Activated T-helper 2 cell treated with anti-CD3 and anti-CD28 coated beads, Interferon-gamma antibody, Interleukin-2, Interleukin-4, amounts not matched to agents 10 μg/mL and 5 μg/mL and 100 μg/mL, durations not matched to agents 14 hours and 24 hours and 36 hours (primary cell): ENCODE measurements at places on chromosomes 12 and 14. TPM values are rescaled to one million over a fixed set of nuclear protein-coding genes. Genes with fewer than 3 reads are reported as not detected.
A peak's percentile ranks its signal among the peaks of the same experiment; 100 is the strongest.

GRCh38 chr12:56631790-56632700, 1.9 kb upstream of the BAZ2A start:
- H3K36me3 ChIP-seq = peaks cover 19% of the 10 kb centered on the region
- H3K4me1 ChIP-seq = peaks cover 62% of the 10 kb centered on the region
- DNase-seq = peak; percentile 62
- H3K27me3 ChIP-seq = no peaks in the 10 kb centered on the region
- peak overlapping the region; percentile 79 for H3K27ac ChIP-seq

- H3K27me3 ChIP-seq = no peaks in the 10 kb centered on the region
- no peak for DNase-seq
- H3K36me3 ChIP-seq = no peaks in the 10 kb centered on the region
- H3K4me1 ChIP-seq = no peaks in the 10 kb centered on the region
These were observed 111.0 kb downstream of the BICD1 start for GRCh38 chr12:32217354-32218310.

DNA sequence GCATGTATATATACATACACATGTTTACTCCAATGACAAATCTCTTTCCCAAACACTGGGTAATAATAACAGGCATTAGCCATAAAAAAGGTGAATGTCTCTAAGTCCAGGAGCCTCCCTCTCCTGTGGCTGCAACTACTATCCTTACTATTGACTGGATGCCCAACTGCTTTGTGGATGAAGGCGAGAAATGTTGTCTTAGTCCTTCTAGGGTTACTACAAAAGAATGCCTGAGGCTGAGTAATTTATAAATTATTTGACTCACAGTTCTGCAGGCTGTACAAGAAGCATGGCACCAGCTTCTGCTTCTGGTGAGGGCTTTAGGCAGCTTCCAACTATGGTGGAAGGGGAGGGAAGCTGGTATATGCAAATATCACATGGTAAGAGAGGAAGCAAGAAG, 366.0 kb upstream of the DDHD1 start:
- H3K27me3 ChIP-seq = no peaks in the 10 kb centered on the region
- no peaks in the 10 kb centered on the region for H3K36me3 ChIP-seq
- H3K4me1 ChIP-seq = peaks cover 30% of the 10 kb centered on the region

GRCh38 chr12:93116632-93117031, 187.5 kb upstream of the EEA1 start:
- H3K27me3 ChIP-seq = no peaks in the 10 kb centered on the region
- H3K4me3 ChIP-seq = no peak overlapping the region

- H3K4me1 ChIP-seq = peaks cover 29% of the 10 kb centered on the region
- peaks cover 42% of the 10 kb centered on the region for H3K36me3 ChIP-seq
- H3K27ac ChIP-seq = peak overlapping the region; percentile 79
- no peaks in the 10 kb centered on the region for H3K27me3 ChIP-seq
- no peak for DNase-seq
- peak overlapping the region; percentile 52 for H3K4me3 ChIP-seq
These were observed 20.5 kb downstream of the CBX5 start for GRCh38 chr12:54259194-54260011.

GRCh38 chr12:27524839-27525753, 1.1 kb downstream of the PPFIBP1 start:
- H3K4me1 ChIP-seq = peaks cover 25% of the 10 kb centered on the region
- peak overlapping the region; percentile 32 for H3K27ac ChIP-seq
- DNase-seq = no peak
- peaks cover 15% of the 10 kb centered on the region for H3K36me3 ChIP-seq

DNA sequence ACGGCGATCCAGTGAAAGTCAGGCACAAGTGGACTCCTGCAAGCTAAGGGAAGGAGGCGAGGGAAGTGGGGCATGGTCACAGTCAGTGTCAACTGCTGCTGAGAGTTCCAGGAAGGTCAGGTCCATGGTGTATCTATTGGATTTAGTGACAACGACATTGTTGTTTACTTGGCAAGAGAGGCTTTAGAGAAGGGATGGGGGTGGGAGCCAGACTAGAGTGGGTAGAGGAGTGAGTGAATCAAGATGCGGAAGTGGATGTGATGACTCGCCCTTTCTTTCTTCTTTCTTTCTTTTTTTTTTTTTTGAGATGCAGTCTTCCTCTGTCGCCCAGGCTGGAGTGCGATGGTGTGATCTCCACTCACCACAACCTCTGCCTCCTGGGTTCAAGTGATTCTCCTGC, 12.5 kb downstream of the P2RX7 start:
- H3K27me3 ChIP-seq = no peaks in the 10 kb centered on the region
- no peak overlapping the region for H3K4me3 ChIP-seq
- peaks cover 48% of the 10 kb centered on the region for H3K36me3 ChIP-seq
- DNase-seq = no peak
- peaks cover 29% of the 10 kb centered on the region for H3K4me1 ChIP-seq

- peaks cover 42% of the 10 kb centered on the region for H3K4me1 ChIP-seq
- DNase-seq = peak; percentile 61
- peak overlapping the region; percentile 89 for H3K27ac ChIP-seq
These were observed 1.2 kb upstream of the RAN start for GRCh38 chr12:130870442-130871285.

GRCh38 chr14:22919601-22919921, 612 bp upstream of the RBM23 start:
- DNase-seq = no peak
- H3K27ac ChIP-seq = peak overlapping the region; percentile 100
- H3K4me1 ChIP-seq = peaks cover 29% of the 10 kb centered on the region
- peak overlapping the region; percentile 94 for H3K4me3 ChIP-seq
- H3K27me3 ChIP-seq = no peaks in the 10 kb centered on the region
- H3K36me3 ChIP-seq = peaks cover 75% of the 10 kb centered on the region

GRCh38 chr12:90061809-90062208, 353.2 kb upstream of the ATP2B1 start:
- H3K36me3 ChIP-seq = no peaks in the 10 kb centered on the region
- H3K27me3 ChIP-seq = no peaks in the 10 kb centered on the region
- H3K27ac ChIP-seq = no peak overlapping the region
- H3K4me1 ChIP-seq = peaks cover 2% of the 10 kb centered on the region

GRCh38 chr14:66652525-66653106, 144.7 kb downstream of the GPHN start:
- no peak for DNase-seq
- no peaks in the 10 kb centered on the region for H3K27me3 ChIP-seq
- no peak overlapping the region for H3K4me3 ChIP-seq
- H3K4me1 ChIP-seq = peaks cover 15% of the 10 kb centered on the region

DNA sequence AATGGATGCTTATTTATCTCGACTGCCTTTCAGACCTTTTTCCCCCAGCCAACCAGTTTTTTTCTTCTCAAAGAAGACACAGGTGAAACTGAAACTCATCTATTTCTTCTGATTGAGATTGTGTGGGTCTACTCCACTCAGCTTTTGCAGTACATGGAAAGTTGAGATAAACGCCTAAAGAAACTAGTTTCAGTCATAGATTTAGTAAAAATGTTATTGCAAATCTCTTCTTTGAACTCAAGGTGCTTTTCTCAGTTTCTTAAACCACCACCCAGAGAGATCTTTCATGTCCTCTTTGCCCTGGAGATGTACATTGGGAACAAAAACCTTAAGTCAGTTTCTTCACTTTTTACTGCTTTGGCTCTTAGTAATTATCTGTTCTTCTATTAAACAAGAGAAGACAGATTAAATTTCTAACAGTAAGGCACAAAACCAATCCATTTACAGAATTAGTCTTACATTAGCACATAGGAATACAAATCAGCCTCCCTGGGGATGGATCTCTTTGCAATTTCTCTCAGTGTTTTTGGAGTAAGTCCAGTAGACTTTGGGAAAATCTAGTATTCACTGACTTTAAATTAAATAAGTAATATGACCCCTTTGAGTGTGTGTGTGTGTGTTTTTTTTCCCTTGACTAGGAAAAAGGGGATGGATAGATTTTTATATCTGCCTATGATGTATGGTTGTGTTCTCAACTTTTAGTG, 11.6 kb downstream of the FBXW8 start:
- H3K4me1 ChIP-seq = peaks cover 44% of the 10 kb centered on the region
- no peak for DNase-seq
- H3K36me3 ChIP-seq = no peaks in the 10 kb centered on the region
- H3K27me3 ChIP-seq = peaks cover 59% of the 10 kb centered on the region
- peak overlapping the region; percentile 34 for H3K27ac ChIP-seq

GRCh38 chr12:107967170-107967569, 161.9 kb upstream of the WSCD2 start:
- no peak overlapping the region for H3K4me3 ChIP-seq
- H3K27ac ChIP-seq = no peak overlapping the region
- no peaks in the 10 kb centered on the region for H3K4me1 ChIP-seq
- H3K36me3 ChIP-seq = no peaks in the 10 kb centered on the region
- no peak for DNase-seq
- no peaks in the 10 kb centered on the region for H3K27me3 ChIP-seq

DNA sequence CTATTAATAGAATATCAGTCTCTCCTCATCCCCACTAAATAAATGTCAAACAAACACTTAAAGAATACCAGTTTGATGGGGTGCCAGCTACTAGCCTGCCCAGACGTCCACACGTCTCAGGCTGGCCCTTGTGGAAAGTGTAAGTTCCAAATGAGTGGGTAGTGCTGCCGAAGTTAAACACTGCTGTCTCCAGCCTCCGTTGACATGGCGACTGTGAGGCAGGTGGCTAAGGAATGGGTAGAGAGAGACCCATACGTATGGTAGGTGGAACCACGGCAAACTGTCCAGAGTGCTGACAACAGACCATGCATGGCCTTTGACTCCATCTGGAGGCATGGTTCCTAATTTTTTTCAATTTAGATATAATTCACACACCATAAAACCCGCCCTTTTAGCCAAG, 37.9 kb downstream of the PITPNM2 start:
- no peak overlapping the region for H3K4me3 ChIP-seq
- no peaks in the 10 kb centered on the region for H3K27me3 ChIP-seq
- peaks cover 8% of the 10 kb centered on the region for H3K36me3 ChIP-seq
- peaks cover 29% of the 10 kb centered on the region for H3K4me1 ChIP-seq
- DNase-seq = no peak
- H3K27ac ChIP-seq = no peak overlapping the region

- H3K27me3 ChIP-seq = no peaks in the 10 kb centered on the region
- H3K27ac ChIP-seq = peak overlapping the region; percentile 97
- DNase-seq = no peak
- no peak overlapping the region for H3K4me3 ChIP-seq
- peaks cover 63% of the 10 kb centered on the region for H3K4me1 ChIP-seq
These were observed 176.1 kb upstream of the SLC38A2 start for GRCh38 chr12:46548605-46549071.

The CLEC2B gene
- 5.0 and 5.1 TPM in 2 replicates for total RNA-seq

The C12orf57 gene
- 158 and 173 TPM in 2 replicates for total RNA-seq

The PLBD1 gene
- not detected in 2 replicates for total RNA-seq

The RNF212B gene
- total RNA-seq = not detected in 2 replicates
